Stimulated activated CD8-positive, alpha-beta memory T cell treated with anti-CD3 and anti-CD28 coated beads, Interleukin-4, amount 100 ng/mL, for 24 hours (primary cell): ENCODE measurements at places on chromosomes 7 and 10.

DNA sequence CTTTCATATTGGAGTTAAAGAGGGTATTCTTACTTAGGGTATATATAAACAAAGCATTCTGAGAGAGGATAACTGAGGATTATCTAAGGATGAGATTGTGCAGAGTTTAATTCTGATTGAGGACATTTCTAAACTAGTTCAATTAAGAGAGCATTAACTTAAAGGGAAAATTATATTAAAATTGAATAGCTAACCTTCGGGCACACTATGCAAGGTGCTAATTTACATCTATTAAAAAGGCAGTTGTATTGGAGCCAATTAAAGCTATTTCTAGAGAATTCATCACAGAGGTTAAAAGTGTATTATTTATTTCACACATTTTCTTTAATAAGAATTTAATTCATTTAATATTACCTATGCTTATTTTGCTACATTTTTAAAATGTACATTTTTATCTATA lies 17.0 kb upstream of the PIK3CG start:
- no peak for DNase-seq

GRCh38 chr7:97819161-97819560 lies 53.0 kb downstream of the ASNS start:
- DNase-seq: no peak

- no peak for DNase-seq
Observed at GRCh38 chr7:100486753-100487446, 3.2 kb downstream of the NYAP1 start.

DNA sequence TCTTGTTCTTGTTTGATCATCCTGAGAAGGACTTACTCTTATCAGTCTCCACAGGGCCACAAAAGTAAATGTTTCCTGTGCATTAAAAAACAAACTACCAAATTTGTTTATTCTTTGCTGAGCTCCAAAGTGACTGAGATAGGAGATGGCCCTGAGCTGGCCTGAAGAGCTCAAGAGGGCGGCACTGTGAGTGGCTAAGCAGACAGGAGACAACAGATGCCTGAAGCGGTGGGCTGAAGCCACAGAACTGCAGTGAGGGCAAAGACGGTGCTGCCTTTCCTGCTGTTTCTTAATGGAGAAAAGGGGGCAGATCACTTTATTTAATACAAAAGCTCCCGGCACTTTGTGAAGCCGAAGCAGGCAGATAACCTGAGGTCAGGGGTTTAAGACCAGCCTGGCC lies 379.6 kb downstream of the ARL4A start:
- DNase-seq: no peak

DNA sequence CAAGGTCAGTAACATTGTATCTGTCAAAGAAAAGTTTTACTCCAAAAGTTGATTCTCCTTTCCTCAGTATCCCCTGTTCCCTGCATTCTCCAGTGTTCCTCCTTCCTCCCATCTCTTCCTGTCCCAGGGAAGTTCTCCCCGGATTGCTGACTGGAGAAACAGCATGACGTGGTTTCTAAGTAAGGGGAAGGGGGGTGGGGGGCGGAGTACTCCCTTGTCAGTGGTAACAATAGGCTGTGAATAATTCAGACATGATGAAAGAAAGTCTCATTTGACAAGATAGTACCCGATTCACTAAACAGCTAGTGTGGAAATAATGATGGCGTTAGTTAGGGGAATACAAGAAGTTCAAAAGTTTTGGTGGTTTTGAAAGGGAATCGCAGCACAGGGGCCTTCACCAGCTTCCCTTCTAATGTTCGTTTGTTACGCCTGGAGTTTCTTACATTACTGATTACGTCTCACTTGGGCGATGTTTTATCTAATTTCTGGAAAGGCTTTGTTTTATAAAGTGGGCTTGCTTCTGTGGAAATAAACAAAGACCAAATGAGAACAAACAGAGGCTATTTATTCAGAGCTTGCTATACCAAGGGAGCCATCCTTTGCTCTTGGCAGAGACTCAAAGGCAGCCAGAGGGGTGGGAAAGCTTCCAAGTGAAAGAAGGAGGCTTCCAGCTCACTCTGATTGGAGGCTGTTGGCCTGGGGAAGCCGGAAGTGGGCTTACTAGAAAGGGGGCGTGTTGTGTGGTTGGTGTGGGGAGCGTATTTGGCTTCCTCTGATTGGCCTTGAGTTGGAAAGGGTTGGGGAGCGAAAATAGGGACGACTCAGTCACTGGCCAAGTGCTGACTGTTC lies 453.7 kb downstream of the SDK1 start:
- DNase-seq: no peak

- DNase-seq: no peak
Observed at GRCh38 chr10:133237588-133238465, at the start of gene VENTX. Gene VENTX (plus strand): TSS chr10:133237855. CDS start chr10:133237915, 60 bp downstream.

DNA sequence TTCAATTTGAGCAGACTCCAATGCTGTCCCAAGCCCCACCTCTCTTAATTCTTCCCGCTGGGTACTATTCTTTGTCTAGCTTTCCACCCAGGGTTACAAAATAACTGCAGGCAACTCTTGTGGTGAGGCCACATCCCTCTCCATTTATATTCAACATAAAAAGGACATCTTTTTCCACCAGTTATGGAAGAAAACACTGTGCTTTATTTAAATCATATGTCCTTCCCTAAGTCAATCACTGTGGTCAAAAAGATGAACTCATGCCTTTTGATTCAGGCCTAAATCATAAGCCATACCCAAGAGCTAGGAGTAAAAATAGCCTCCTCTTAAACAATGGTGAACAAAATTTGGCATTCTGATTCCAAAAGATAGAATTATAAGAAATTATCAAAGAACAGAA lies 386.0 kb downstream of the SEMA3D start:
- no peak for DNase-seq

GRCh38 chr10:43327171-43327570 lies 44.3 kb upstream of the FXYD4 start:
- no peak for DNase-seq

DNA sequence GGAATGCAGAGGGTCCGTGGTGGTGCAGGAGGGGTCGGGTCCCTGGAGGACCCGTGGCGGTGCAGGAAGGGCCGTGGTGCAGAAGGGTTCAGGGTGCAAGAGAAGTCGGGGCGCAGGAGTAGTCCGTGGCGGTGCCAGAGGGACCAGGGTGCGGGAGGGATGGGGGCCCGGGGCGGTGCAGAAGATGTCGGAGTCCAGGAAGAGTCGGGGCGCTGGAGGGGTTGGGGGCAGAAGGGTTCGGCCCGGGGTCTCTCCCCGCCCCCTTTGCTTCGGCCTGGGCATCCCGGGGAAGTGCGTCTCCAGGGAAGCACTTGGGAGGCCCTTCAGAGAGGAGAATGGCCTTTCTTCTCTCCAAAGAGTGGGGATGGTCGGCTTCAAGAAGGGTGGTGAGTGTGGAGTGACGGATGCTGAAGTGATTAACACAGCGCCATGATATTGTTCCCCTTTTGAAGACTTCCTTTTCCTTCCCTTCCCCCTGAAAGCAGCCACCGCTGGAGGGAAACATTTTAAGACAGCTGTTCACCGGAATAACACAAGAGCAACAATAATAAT lies 997 bp downstream of the WDR37 start:
- DNase-seq: no peak
